ENCODE measurements at places on chromosomes 1 and 21. TPM values are rescaled to one million over a fixed set of nuclear protein-coding genes. Genes with fewer than 3 reads are reported as not detected.

DNA sequence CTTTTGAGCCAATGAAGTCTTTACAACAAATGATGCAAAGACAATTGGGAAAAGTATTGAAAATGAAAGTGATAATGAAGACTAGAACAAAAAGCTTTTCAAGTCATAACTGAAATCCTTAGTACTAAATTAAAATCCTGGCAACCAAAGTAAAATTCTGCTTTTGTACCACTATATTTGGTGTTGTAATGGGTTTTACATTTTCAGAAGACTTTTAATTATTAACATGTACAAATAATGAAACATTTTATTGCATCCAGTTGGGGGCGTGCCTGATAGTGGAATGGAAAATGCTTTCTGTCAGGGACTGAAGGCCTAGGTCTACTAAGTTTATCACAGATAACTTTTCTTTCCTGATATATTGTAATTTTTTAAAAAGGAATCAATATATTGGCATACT is 89.4 kb downstream of the SDCCAG8 start:
- no peaks in the 10 kb centered on the region for H3K27me3 ChIP-seq
- no peak overlapping the region for H3K4me3 ChIP-seq
- no peak overlapping the region for H3K27ac ChIP-seq
- H3K4me1 ChIP-seq = peaks cover 6% of the 10 kb centered on the region
- DNase-seq = peak; percentile 50

DNA sequence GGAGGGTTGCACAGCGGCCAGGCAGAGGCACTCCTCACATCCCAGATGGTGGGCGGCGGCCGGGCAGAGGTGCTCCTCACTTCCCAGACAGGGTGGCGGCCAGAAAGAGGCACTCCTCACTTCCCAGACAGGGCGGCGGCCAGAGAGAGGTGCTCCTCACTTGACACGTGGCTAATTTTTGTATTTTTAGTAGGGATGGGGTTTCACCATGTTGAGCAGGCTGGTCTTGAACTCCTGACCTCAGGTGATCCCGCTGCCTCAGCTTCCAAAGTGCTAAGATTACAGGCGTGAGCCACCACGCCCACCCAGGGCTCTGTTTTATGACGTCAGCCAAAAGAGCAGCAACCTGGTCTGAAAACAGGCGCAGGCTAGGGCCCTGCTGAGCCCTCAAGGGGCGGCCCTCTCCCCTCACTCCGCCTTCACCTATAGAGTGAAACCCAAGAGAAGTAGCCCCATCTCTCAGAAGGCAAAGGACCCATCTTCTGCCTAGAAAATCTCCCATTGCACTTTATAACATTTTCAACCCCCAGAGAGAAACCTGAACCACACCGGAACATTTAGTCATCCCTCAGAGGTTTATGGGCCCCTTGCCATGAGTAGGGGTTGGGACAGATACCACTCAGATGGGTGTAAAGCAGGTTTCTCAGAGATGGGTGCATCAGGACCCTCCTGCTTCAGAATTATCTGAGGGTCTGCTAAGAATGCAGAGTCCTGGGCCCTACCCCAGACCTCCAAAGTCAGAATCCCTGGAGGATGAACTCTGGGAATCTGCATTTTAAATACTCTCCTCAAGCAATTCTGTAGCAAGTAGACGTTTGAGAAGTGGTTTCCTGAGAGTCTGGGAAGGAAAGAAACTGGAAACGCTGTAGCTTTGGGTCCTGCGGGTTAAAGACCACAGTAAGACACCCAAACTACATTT is 40.8 kb downstream of the CDK18 start:
- H3K4me1 ChIP-seq = no peaks in the 10 kb centered on the region
- H3K27me3 ChIP-seq = no peaks in the 10 kb centered on the region
- H3K27ac ChIP-seq = no peak overlapping the region
- no peaks in the 10 kb centered on the region for H3K36me3 ChIP-seq
- no peak for DNase-seq
- no peak overlapping the region for H3K4me3 ChIP-seq

GRCh38 chr1:154716614-154717527 is 108.9 kb upstream of the ADAR start:
- peak overlapping the region; percentile 50 for H3K27ac ChIP-seq
- H3K27me3 ChIP-seq = no peaks in the 10 kb centered on the region
- no peak for DNase-seq
- no peak overlapping the region for H3K4me3 ChIP-seq
- H3K36me3 ChIP-seq = peaks cover 22% of the 10 kb centered on the region

DNA sequence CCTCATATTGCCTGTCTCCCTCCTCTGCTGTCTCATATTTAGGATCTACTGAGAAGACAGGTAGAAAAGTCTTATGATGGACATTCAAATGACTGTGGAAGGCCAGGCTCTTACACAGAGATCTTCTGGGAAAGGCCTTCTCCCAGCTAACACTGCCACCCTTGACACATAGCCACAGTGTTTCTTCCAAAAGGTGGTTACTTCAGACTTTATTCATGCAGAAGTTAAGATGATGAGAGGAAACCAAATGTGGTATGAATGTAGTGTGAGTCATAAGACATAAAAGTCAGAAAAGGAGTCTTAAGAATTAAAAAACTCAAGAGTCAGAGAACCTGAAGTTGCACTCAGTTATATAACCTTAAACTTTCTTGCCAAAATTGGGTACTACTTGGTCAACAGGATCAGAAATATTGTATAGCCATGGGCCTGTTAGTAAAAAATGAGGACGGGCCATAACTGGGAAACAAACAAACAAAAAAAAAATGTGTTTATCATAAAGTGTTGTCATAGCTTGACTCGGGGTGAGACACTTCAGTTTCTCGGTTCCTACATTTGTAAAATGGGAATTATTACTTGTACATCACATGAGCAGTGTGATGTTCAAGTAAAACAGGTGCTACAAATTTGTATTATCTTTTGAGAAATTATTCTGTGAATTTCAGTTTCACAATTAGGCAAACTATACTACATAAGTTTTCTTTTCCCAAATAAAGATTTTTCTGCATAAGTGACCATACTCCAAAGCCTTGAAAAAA is 1.2 kb upstream of the DENND1B start:
- peaks cover 61% of the 10 kb centered on the region for H3K4me1 ChIP-seq
- H3K27ac ChIP-seq = peak overlapping the region; percentile 67
- H3K27me3 ChIP-seq = no peaks in the 10 kb centered on the region
- DNase-seq = no peak
- H3K36me3 ChIP-seq = no peaks in the 10 kb centered on the region
- H3K4me3 ChIP-seq = no peak overlapping the region

DNA sequence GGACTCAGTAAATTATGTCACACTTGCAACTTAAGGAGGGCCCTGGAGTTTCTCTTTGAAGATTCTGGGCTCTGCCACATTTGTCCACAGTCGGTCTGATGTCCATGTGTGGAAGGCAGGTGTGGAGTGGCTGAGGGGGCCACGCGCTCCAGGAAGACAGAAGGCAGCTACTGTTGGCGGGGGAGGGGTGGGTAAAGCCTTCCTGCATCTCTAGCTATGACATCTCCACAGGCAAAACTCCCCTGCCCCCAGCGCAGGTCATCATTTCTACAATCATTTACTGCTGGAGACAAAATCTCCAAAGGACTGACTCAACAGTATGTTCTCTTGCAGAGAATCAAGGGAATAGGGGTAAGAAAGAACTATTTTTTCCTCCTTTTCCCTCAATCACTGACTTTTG is 11.4 kb upstream of the TSPEAR start:
- no peaks in the 10 kb centered on the region for H3K27me3 ChIP-seq
- no peaks in the 10 kb centered on the region for H3K4me1 ChIP-seq
- no peak for DNase-seq
- no peak overlapping the region for H3K27ac ChIP-seq

DNA sequence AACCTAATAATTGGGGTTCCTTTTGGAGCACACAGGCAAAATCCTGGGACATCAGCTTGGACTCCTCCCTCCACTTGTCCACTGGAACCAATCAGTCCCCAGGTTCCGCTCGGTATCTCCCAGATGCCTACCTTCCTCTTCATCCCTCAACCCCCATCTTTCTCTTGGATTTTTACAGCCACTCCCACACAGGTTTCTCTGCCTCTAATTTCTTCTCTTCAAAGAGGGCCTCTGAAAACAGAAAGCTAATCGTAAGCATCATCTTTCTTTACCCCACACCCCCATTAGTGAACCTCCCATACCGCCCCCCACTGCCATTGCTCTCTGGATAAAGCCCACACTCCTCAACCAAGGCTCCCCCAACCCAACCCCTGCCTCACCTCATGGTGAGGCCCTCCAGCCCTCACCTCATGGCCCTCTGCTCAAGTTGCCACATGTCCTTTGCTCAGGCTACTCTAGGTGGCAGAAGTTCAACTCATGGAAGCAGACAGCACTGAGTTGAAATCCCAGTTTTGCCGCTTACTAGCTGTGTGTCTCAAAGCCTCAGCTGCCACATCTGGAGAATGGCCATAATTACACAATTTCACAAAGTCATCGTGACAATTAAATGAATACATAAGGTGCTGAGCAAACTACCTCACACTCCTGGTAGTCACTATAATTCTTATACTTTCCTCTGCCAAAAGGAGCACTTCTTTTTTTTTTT is 18.1 kb upstream of the WASF2 start:
- DNase-seq = peak; percentile 56
- no peaks in the 10 kb centered on the region for H3K27me3 ChIP-seq
- H3K27ac ChIP-seq = no peak overlapping the region
- no peak overlapping the region for H3K4me3 ChIP-seq
- no peaks in the 10 kb centered on the region for H3K36me3 ChIP-seq

The DCST1 gene
- not detected for total RNA-seq
